Activated CD4-positive, alpha-beta T cell treated with anti-CD3 and anti-CD28 coated beads, Interleukin-10, Interleukin-2, amounts not matched to agents 100 ng/mL and 50 ng/mL, durations not matched to agents 16 hours and 8 hours (primary cell): ENCODE measurements at places on chromosomes 7 and 10.

DNA sequence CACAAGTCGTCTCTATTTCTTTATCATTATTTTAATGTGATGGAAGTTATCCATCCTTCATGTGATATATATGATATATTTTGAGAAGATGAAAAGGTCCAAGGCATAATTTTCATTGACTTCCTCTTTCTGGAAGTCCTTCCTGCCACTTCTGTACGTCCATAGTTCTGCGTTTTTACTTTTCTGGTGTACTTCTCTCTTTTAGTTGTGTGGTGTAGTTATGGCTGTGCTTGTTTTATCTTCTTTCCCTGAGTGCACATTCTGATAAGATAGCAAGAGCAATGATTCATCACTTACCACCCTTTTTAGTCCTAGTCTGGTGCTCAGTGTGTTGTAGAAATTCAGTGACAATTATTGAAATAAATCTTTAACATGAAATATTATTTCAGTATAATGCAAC, 231.3 kb upstream of the FERD3L start:
- DNase-seq: no peak

DNA sequence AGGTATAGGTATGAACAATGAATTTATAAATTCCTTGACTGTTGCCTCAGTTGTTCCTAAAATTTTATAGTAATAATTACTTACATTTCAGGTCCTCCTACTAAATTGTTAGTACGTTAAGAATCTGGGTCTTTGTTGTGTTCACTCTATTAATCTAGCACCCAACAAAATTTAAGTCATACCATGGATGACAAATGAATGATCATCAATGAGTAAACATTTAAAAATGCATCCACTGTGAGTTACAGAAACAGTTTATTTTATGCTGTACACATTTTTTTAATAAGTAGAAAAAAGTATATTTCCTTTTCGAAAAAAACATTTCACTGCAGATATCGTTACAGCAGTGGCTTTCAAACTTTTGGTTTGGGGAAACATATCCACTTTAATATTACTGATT, 265.2 kb downstream of the PCLO start:
- DNase-seq: no peak

DNA sequence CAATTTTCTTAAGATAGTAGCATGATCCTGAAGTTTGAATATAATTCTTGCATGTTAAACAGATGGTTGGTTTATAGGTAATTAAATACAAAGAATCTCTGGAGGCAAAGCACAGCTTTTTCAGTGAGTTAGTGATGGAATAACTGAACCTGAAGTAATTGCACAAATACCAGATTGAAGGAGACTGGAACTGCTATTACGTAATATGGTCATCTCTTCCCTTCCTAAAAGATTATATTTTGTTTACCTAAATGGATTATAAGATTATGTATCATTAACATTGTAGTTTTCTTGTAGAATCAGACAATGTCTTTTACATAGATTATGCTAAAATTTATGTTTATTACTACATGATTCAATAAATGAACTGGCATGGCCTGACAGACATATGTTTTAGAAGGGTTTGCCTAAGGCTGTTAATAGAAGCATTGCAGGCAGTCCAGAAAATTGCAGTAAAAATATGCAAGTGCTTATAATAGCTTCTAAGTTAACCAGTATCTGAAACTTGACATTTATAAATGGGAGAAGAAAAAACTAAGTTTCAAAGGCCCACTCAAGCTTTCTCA, 35.8 kb upstream of the GPR37 start:
- DNase-seq: no peak

GRCh38 chr10:19968745-19969144, 152.5 kb downstream of the PLXDC2 start:
- DNase-seq: no peak

DNA sequence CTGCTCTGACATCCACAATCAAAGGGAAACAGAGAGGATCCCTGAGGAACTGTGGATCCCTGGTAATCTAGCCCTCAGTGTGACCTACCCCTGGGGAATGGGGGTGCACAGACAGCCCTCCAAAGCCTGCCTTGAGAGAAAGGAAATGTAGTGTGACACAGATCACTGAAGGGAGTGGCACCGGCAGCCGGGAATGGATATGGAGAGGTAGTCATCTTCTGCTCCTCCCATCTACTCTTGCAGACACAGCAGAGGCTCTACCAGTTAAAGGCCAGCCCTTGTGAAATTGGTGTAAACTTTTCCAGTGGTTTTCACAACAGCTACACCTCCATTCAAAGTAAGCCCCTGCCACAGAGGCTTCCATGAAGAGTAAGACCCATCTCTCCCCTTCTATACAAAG, 144.4 kb downstream of the PCDH15 start:
- no peak for DNase-seq

- no peak for DNase-seq
Observed at GRCh38 chr10:120689777-120690529, 161.2 kb upstream of the WDR11 start.

GRCh38 chr10:103745341-103746247, 109.8 kb downstream of the SH3PXD2A start:
- DNase-seq: peak; percentile 81

GRCh38 chr10:77609781-77610272, 27.8 kb downstream of the KCNMA1 start:
- DNase-seq: no peak

DNA sequence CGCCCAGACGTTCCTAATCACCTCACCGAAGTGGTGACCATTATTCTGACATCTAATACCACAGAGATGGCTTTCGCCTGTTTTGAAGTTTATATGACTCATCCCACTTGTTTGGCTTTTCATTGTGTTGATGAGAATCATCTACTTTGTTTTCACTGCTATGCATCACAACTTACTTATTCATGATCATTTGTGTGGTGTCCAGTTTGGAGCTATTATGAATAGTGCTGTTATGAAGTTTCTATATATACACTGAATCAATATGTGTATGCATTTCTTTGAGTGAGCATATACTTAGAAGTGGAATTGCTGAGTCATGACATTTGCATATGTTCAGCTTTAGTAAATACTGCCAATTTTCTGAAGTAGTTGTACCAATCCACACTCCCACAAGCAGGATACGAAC, 38.6 kb upstream of the TNKS2 start:
- peak; percentile 29 for DNase-seq

GRCh38 chr7:23545493-23545892, 13.7 kb upstream of the TRA2A start:
- DNase-seq: no peak

DNA sequence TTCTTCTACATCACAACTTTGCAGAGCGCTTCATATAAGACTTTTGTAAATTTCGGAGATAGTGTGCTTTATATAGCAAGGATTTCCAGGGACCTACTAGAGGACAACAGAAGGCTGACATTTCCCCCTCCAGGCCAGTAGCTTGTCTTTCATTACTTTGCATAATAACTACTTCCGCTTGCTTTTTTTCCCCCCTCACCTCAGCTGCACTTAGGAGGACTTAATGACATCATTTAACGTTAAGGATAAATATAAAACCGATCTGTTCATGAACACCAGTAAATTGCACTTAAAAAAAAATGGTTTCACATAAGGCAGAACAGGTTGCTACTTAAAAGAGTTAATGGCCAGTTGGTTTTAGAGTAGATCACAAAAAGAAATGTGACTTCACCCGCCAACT, 172.3 kb downstream of the AUTS2 start:
- no peak for DNase-seq

- no peak for DNase-seq
Observed at GRCh38 chr10:99977916-99978315, 31.8 kb downstream of the DNMBP start.

DNA sequence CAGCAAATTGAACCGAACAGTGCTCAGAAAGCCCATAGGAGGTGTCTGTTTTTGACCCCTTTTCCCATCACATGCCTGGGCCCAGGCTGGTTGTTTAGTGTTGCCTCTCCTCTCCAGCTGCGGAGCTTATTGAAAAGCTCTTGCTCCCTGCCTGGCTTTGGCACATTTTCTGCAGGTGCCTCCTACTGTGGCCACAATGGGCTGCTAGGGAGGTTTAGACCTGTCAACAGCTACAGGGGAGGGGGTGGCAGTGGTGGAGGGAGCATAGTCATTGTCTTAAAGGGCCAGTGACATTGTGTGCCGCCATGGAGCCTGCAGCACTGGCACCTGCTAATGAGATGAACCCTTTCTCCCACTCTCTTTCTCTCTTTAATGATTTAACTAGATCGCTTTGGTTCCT, 13.2 kb upstream of the ENO4 start:
- no peak for DNase-seq

DNA sequence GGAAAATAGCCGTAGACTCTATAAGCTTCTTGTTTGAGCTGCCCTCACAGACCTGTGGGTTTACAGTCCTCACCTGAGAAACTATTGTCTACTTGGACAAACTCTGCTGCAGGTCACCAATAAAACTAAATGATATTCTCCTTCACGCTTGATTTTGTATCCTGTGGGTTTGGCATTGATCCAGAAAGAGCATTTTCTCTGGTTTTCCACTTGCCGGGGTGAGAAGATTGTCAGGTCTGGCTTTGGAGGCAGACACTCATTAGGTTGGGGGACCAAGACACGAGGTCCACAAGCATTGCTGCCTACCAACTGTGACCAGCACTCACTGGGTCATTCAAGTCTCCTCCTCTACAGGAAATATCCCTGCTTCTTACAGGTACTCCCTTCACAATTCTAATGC, 68.5 kb downstream of the CDC14C start:
- DNase-seq: no peak

DNA sequence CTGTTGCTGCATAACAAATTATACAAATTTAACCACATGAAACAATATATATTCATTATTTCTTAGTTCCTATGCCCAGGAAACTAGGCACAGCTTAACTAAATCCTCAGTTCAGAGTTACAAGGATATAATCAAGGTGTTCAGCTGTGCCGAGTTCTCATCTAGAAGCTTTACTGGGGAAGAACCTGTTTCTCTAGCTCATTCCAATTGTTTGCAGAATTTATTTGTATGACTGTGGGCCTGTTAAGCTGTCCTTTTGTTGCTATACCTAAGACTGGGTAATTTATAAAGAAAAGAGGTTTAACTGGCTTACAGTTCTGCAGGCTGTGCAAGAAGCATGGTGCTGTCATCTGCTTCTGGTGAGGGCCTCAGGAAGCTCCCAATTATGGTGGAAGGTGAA, 21.8 kb upstream of the MDFIC start:
- no peak for DNase-seq

DNA sequence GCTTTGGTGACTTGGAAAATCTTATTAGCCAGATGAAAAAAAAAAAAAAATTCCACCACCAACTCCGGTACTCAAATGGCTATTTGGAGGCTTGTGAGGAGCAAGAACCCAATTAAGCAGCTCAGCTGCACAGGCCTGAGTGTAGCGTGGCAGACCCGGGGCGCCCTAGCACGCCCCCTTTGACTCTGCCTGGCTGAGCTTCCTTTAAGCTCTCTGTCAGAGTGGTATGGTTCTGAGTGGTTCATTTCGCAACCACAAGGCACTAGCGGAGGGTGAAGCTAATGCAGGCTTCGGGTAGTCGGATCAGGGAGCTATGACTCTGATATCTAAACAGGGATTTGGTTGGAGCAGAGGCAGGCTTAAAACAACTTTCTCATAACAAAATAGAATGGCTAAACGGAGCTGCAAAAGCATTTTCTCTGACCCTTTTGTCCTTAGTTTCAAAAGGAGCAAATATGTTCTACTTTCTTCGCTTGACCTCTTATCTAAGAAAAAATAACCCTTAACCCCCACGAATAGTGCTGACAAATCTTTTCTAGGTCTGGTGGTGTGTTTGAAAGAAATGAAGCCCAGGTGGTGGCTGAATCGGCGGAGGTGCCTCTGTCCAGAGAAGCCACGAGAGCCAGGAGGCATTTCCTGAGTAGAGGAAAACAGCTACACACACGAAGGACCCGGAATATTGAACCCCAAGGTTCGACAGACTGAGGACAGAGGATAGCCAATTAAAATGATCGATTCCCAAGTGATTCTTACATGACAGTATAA, 285.4 kb upstream of the GLI3 start:
- no peak for DNase-seq

DNA sequence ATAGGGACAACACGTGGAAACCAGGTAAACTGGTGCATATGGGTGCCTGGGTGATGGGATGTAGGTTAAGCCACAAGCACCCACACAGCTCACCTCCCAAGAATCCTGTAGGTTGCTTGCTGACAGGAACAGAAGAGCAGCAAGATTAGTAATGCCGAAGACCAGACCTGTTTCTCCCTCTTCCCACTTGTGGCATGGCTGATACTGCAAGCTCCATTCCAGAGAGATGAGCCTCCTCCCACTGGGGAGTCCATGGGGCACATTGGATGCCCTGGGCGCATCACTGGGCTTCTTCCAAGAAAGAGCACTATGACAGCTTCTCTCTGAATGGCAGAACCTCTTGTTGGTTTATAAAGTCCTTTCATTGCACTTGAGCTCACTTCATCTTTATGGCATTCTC, 44.4 kb upstream of the LOXL4 start:
- no peak for DNase-seq

DNA sequence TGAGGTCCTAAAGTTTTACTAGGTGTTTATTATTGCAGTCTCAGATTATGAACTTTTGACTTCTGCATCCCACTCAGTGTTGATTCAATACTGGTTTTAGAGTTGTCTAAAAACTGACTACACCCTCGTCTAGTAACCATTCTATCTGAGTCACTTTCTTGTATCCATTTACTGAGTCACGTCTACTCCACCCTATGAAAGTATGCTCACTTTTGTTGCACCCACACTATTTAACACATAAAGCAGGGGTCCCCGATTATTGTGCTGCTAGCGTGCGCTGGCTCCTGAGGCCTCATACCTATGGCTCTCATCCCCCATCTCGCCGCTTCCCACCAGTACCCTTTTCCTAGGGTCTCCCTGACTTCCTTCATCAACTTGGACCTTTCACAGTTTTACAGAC, 2.0 kb downstream of the SAMD9 start:
- peak; percentile 29 for DNase-seq

- no peak for DNase-seq
Observed at GRCh38 chr7:2939193-2939885, 95.2 kb upstream of the GNA12 start.

DNA sequence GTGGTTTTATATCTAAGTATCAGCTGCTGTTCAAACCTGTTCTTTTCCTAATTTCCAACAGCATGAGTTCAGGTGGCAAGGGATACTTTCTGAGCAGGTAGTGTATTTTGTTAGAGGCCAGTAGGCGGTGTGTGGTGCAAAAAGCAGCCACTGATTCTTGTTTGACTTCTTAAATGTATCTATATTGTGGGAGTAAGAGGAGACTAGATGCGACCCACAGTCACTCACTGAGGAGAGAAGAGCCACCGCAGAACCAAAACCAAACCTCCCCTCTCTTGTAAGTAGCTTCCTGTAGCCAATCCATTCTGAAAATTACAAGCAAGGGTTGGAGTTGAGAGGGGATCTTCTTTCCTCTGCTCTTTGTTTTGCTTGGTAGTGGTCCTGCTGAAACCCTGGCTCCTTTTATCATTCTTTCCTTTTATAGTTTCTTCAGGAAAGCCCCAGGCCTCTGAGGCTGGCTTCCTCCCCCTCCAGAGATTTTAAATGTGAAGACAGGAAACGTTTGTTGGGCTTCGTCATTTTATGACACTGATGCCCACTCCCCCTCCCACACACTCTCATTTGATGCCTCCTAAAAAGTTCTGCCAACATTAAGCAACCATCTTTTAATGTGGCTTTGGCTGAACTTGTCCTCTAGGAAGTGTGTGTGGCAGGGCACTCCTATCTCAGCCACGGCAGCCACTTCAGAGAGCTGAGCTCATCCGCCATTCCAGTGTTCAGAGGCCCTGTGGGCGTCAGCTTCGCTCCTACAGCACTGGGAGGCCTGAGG, 566.0 kb downstream of the SUGCT start:
- peak; percentile 10 for DNase-seq

GRCh38 chr7:32036557-32036956, 33.6 kb downstream of the PDE1C start:
- DNase-seq: peak; percentile 46
